ENCODE measurements at places on chromosomes 5 and 9. TPM values are rescaled to one million over a fixed set of nuclear protein-coding genes. Genes with fewer than 3 reads are reported as not detected.

The NR4A3 gene
- 0.32 TPM for polyA plus RNA-seq

GRCh38 chr9:127603226-127603625 lies 8.9 kb upstream of the STXBP1 start:
- no peak for DNase-seq

DNA sequence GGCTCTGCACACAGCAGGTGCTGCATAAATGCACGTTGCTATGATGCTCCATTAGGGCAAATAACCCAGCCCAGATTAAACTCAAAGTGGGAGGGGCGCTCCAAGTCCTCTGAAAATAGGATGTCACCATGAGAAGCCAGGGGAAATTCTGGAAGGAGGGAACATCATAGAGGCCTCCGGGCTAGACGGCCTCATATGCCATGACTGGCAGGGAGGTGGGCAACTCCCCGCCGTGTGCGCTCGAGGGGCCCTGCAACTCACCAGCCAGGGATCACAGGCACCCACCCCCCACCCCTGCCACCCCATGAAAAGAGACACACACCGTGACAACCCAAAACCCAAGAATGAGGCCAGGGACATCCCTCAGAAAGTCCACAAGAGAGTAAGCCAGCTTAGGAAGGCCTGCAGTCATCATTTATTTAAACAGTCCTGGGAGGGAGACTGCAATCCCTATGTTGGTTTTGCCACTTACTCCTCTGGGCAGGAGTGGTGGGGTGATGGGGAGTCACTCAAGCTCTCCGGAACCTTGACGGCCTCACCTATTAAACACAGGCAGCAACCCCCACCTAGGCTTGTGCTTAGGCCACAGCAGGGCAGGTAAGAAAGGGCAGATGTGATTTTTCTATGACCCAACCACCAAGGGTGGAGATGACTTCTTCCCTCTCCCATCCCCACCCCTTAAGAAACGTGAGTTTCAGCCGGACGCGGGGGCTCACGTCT lies 4.0 kb downstream of the VAV2 start:
- DNase-seq: no peak

GRCh38 chr5:142915813-142916424 lies 145.7 kb downstream of the ARHGAP26 start:
- DNase-seq: no peak

The C9 gene
- polyA plus RNA-seq: 0.37 TPM

DNA sequence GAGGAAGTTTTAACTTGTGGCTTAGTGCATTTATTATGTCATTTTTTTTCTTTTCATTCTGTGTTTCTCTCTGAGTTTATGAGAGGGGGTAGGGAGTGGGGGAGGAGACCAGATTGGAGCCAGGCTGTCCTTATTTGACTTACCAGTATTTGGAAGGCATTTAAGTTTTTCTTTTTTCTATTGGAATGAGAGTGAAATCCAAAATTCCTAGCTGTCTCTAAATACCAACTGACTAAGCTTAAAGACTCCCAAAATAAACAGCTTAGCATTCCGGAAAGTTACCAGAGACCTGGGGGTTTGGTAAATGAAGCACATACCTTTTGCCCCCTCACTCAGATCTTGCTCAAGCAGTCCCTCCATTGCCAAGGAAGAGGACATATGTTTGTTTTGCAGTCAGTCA lies 581.9 kb upstream of the BRINP1 start:
- DNase-seq: no peak

The GABRA1 gene
- not detected for polyA plus RNA-seq

DNA sequence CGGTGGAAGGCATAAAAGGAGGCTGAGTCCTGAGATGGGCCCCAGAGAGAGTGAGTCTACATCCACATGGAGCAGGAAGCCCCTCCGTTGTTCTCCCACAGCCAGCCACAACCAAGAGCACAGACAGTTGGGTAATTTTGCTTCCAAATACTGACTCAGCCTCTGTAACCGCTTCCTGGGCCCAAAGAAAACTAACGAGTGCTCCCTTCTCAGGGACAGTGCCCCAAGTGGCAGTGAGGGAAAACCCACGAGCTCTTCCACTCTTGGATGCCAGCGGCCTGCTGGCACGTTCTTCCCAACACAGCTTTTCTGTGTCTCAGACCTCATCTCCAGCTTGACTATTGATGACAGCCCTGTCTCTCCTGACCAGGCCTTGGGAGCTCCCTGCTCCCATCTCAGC lies 207.6 kb downstream of the FSTL4 start:
- no peak for DNase-seq

The CDH9 gene
- 8.7 TPM for polyA plus RNA-seq

The GFPT2 gene
- polyA plus RNA-seq: 5.4 TPM

The IL31RA gene
- 0.11 TPM for polyA plus RNA-seq

- DNase-seq: no peak
Measured at GRCh38 chr5:102931085-102931725, 176.1 kb downstream of the PAM start.

DNA sequence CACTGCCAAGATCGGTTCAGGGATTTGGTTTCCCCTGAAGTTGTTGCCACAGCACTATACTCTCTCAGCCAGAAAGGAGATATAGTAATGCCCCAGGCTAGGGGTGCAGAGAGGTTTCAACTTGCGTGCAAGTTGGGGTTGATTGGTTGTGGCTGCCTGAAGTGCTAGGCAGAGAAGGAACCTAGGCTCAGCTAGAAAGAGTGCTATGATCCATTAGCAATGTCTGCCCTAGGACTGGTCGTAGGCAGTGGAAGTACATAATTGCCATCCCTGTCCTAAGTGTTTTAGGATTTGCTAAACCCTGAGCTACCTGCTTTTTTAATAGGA lies 136.6 kb upstream of the SMIM23 start:
- no peak for DNase-seq

GRCh38 chr9:6444128-6444527 lies 31.1 kb downstream of the UHRF2 start:
- DNase-seq: no peak

- DNase-seq: no peak
Measured at GRCh38 chr9:95261890-95262289, 55.6 kb downstream of the FANCC start.

The DIAPH1 gene
- 75.5 TPM for polyA plus RNA-seq

The C9orf40 gene
- polyA plus RNA-seq: 6.3 TPM

DNA sequence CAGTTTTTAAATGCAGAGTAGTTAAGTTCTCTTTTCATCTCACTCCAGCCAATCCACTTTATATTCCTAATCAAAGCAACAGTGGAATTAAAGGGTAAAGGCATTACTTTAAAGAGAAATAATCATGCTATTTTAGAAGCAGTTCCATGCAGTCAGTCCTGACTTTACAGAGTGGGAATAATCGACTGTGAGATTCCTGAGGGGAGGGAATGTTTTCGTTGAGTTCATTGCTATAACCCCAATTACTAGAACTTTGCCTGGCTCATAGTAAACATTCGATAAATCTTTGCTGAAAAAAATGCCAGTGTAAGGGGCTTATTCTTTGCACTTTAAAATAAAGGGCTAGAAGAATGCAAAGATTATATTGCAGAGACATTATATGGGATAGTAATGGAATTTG lies 127.2 kb upstream of the ASTN2 start:
- no peak for DNase-seq

Measured in left renal cortex interstitium (tissue), 4 donors.